Activated T-helper 9 cell treated with anti-CD3 and anti-CD28 coated beads, Interleukin-2, amount 50 U/mL, for 16 hours (primary cell): ENCODE measurements at places on chromosomes 12 and 14.

DNA sequence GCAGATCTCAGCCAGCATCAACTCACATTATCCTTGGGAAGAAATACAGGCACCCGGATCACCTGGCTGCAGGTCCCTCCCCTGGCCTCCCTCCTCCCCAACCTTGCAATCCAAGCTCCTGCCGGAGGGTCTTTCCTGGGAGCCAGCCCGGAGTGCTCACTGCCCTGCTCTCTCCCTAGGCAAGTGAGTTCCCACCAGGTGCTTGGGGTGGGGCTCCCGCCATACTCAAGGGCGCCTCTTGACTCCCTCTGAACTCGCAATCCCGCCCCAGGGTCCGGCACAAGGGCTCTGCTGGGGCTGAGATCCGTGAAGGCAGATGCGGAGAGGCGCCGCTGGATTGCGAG, 1.2 kb upstream of the CEP170B start:
- no peak for DNase-seq

DNA sequence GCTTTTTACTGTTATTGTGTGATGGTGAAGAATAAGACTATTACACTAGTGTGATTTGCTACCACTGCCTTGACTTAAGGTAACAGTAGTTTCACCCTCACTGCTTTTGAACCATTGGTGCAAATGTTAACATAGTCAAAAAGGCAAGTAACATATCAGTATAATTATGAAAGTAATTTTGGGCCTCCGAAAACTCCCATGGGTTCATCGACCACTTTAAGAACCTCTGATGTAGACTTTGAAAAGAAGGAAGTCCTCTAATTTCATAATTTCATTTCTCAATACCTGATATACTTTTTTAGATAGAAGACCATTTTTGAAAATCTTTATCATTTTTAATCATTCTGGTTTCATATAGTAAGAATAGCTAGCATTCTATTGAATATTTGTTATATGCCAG, 57.7 kb downstream of the ETNK1 start:
- no peak for DNase-seq

- DNase-seq: no peak
Measured at GRCh38 chr14:70707138-70708038, 65.7 kb downstream of the TTC9 start.

- DNase-seq: no peak
Measured at GRCh38 chr12:98259693-98260092, 255.7 kb upstream of the TMPO start.

DNA sequence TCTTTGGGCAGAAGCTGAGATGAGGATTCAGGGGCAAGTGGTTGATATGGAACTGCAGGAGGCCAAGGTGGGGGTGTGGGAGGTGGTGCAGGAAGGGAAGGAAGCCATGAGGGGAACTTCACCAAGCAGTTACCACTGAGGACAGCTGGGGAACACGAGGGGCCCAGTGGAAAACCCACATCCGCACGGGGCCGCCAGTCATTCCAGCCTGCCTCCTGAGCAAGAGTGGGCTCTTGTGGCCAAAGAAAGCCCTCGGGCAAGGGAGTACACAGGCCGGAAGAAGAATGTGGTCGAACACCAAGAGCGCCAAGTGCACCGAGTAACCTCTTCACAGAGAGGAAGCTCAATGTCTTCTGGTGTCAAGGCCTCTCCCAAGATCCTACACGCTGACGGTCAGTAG, 252.2 kb upstream of the FOXN3 start:
- no peak for DNase-seq

GRCh38 chr12:131636266-131636665, 74.6 kb upstream of the SFSWAP start:
- DNase-seq: no peak

DNA sequence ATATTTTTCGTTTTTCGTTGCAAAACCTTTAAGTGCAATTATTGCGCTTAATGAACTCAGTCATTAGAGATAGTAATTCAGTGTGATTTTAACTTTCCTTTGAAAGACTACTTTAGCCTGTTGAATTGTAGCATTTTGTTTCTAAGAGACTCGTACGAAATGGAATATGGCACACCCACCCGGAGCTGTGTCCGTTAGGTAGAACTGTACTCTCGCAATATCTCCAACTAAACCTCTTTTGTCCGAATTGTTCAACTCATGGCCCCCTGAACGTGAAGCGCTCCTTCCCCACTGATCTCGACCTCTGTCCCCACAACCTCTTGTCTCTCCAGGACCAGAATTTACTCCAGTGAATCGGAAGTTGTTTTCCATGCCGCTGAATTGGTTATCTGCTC, 800 bp downstream of the PCNX4 start:
- no peak for DNase-seq

DNA sequence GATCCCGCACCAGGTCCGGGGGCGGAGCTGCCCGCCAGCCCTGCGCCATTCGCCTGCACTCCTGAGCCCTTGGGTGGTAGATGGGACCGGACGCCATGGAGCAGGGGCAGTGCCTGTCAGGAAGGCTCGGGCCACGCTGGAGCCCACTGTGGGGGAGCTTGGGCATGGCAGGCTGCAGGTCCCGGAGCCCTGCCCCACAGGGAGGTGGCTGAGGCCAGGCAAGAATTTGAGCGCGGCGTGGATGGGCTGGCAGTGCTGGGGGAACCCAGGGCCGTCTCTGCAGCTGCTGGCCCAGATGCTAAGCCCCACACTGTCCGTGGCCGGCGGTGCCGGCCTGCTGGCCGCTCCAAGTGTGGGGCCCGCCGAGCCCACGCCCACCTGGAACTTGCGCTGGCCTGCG, 260.0 kb downstream of the NPAS3 start:
- no peak for DNase-seq

- no peak for DNase-seq
Measured at GRCh38 chr12:12613344-12613743, 1.7 kb downstream of the CREBL2 start.

DNA sequence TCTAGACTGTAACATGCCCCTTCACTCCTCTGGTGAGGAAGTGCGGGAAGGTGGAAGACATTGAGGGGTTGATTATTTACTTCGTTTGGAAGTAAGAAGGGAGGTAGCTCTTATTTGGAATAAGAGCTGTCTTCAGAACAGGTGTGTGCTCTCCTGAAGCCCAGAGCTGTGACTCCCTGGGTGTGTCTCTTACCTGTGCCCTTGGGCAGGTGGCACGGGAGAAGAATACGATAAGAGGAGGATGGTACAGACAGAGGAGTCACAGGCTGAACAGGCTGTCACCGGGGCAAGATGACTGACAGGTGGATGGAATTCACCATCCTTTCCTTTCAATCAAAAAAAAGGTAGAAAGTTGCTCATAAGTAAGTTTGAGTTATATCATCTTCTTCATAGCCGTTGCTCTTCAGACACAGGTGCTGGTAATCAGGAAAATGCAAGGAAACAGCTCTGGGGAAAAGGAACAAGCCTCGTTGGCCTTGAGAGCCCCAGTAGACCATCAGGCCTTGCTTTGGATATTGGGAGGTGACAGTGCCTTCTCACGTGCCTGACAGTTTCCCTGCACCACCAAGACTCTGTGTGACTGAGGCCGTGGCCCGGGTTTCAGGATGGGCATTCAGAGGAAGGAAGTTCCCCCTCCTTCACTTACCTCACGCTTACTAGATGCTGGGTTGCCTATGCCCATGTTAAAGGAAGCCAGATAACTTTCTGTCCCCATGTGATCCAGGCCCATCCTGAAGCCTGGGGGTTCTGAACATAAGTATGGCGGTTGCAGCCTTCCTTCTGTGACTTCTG, 120.4 kb downstream of the ETV6 start:
- DNase-seq: no peak

- DNase-seq: no peak
Measured at GRCh38 chr14:80356413-80356812, 145.1 kb upstream of the DIO2 start.

- no peak for DNase-seq
Measured at GRCh38 chr14:93090826-93091555, 24.7 kb downstream of the ITPK1 start.

GRCh38 chr12:50988871-50989270, 36.5 kb downstream of the HIGD1C start:
- DNase-seq: no peak

- no peak for DNase-seq
Measured at GRCh38 chr12:51028813-51029150, 2.6 kb upstream of the SLC11A2 start.

DNA sequence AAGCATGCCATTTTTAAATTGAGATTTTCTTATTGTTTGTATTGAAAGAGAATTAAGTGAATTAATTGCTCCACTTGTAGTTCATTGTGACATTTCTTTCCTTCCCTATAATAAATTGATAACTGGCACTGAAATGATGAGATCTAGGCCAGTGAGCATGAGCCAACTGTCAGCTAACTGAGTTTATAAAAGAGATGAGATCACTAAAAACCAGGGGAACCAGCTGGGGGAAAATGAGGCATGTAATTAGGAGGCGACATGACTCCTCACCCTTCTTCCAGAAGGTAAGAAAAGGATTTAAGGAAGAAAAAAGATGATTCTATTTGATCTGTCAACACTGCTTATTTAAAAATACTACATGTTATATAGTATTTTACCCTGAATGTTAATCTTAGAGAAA, 104.5 kb upstream of the DNM1L start:
- no peak for DNase-seq

DNA sequence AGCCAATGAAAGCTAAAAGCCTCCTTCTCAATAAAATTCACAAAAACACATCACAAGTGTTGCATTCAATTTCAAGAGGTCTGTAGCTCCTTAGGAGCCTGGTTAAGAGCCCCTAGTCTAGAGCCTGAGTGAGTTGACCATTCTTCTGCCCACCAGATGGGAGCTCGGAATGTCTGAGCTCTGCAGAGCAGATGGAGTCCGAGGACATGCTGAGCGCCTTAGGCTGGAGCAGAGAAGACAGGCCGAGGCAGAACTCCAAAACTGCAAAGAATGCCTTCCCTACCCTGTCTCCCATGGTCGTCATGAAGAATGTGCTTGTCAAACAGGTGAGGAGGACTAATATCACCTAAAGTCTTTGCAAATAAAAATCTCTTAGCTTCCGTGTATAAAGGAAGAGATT, 11.6 kb downstream of the CIPC start:
- DNase-seq: no peak

- no peak for DNase-seq
Measured at GRCh38 chr14:92930737-92931602, 8.0 kb downstream of the CHGA start.

DNA sequence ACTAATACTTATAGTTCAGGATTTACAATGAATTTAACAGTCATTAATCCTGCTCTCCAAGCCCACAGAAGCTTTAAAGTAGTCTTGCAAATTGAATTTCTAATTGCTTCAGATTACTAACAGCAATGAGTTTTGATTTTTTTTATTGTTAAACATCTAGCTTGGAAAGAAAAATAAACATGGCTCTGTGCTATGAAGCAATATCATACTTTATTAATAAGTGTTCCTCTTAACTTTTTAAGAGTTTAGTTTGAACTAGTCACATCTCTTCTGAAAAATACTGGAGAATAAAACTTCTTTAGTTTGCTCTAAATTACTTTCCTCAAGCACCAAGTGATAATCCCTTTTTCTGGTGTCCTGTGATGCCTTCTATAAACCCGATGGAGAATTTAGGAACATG, 250.2 kb downstream of the TRHDE start:
- DNase-seq: no peak

GRCh38 chr14:26765768-26766520, 168.1 kb upstream of the NOVA1 start:
- no peak for DNase-seq

DNA sequence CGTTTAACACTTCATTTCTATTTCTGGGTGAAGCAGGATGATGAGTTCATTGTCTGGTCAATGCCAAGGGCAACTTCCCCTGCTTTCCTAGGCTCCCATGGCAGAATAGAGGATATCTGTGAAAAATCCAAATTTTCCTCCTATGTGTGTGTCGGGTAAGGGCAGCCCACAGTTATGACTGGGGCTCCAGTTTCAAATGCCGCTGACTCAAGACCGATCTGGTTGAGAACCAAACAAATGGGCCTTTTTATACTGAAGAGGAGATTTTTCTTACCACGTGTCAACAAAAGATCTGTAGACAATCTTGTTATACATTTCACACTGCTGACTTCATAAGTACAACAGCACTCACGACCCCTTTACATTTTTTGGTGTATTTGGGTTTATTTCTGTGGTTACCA, 120.8 kb downstream of the CHST11 start:
- DNase-seq: no peak

DNA sequence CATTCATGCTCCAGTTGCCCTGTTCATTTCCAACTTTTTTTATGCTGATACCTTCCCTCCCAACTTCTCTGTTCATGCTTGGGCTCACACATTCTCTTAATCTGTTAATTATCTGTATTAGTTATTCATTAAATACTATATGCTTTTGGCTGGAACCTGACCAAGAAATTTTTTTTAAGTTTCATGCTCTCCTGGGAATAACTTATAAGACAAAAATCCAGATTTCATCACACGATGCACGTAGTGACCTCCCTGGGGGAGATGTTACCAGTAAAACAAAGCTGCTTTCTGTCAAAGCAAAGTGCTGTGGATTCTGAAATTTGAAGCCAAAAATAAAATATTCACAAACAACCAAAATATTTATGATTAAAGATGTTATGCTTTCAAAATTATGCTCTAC, 215.0 kb upstream of the USP15 start:
- DNase-seq: no peak

DNA sequence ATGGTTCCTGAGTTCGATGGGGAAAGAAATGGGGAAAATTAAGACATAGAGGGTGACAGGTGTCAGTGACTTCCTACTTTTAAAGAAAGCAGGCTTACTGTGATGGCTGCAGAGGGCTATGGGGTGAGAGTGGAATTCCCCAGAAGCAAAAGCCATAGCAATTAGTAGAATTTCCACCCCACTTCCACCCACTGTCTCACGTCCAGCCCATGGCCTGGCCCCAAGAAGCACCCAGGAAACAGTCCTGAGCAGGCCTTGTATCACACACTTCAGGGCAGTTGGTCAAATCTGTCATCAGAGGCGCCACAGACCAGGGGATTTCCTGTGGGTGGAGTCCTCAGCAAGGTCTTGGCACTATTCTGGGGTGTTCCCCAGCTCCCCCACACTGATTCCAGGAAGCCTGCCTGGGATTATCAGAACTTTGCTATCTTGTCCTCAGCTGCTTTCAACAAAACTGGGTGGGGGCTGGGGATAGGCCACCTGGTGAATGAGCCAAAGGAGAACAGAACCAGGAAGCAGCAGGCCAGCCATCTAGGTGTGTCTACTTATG, 120.1 kb upstream of the CCND2 start:
- peak; percentile 49 for DNase-seq
